Cortex of kidney (tissue), 1 donor: ENCODE measurements at places on chromosomes 7 and 10.

- DNase-seq, result no peak
Observed at GRCh38 chr10:45239642-45240041, 75.8 kb downstream of the OR13A1 start.

GRCh38 chr10:125296598-125296997 lies 136.2 kb upstream of the CTBP2 start:
- DNase-seq, result no peak

DNA sequence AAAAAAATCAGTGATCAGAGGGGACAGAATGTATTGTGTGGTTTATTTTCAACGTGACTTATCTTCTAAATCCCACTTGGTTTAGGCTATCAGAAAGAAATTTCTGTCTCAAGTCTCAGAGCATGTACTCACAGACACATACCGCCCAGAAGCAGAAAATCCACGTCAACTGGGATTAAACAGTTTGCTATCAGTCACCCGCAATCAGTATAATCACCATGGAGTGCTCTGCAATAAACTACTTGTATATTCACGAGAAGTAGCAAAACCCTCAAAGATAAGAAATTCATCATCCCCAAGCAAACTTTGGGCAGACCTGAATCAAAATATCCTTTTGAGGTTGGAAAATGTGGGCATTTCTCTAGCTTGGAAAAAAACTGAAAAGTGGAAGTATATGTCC lies 259.1 kb downstream of the FGFR2 start:
- no peak for DNase-seq

- DNase-seq, result no peak
Observed at GRCh38 chr10:28177944-28178637, 124.8 kb downstream of the MPP7 start.

DNA sequence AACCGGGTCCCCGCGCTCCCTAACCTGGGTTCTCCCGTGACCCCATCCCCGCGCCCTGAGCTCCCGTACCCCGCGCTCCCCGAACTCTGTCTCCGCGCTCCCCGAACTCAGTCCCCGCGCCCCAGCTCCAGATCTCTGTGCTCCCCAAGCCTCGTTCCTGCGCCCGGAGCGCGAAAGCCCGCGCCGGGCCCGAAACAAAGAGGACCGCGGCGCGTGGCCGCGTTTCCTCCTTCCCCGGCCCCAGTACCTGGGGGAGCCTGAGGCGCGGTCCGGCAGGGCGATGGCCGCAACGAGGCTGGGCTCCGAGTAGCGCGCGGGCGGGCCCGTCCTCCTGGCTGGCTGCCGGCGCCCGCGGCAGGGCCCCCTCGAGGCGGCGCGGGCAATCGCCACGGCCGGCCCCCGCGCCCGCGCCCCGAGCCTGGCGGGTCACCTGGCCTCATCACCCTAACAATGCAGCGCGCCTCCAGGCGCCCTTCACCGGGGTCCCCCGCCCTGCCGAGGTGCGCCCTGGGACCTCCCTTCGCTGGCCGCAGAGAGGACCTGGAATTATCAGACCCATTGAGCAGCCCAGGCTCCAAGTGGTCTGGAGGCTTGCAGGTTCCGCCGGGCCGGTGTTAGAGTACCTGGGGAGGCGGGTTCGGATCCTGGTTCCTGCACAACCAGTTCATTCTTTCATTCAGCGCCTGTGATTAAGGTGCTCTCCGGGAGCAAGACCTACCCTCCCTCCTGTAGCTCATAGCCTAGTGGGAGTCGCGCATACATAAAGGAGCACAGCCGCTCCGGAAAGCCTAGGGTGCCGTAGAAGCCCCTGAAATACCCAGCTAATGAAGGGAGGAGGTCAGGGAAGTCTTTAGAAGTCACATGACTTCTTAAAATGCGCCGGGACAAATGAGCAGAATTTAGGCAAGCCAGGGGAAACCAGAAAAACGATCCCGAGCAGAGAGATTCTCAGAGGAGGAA lies at the start of gene TNS3:
TNS3 (minus strand) TSS at position 308 of the 960 bp plus-strand sequence. CDS start 142,475 bp downstream, outside the sequence.
- no peak for DNase-seq

DNA sequence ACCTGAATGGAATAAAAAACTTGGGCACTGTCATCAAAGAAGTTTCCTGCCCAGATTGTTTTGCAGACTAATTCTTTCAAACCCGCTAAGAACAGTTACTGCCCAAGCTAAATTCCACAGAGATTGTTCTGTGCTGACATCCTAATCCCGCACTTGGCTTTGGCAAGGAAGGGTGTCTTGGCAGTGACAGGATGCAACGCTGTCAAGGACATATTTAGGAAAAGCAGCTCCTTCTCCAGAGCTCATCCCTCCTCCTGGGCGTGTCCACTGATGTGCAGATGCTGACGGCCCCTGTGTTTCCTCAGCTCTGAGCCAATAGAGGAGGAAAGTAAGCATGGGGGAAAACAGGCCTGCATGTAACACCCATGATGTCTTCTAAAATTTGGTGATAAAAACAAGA lies 74.2 kb downstream of the EEPD1 start:
- no peak for DNase-seq

- DNase-seq, result no peak
Observed at GRCh38 chr7:127932496-127932895, 98.7 kb downstream of the LRRC4 start.

- DNase-seq, result no peak
Observed at GRCh38 chr7:46450425-46450824, 529.4 kb upstream of the IGFBP3 start.

DNA sequence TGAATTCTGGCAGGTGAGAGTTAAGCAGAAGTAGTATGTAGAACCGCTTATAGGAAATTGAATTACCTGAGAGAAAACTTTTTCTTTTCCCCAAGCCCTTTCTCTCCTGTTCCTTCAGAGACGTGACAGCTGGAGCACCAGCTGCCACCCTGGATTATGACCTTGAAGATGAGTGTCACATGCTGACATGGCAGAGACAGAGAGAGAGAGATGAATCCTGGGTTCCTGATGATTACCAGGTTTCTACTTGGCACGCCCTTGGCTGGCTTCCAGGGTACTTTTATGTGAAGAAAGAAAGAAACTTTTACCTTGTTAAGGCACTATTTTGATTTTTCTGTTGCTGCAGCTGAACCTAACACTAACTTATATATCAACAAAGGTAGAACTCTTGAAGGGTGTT lies 99.9 kb downstream of the GPR26 start:
- DNase-seq, result no peak

DNA sequence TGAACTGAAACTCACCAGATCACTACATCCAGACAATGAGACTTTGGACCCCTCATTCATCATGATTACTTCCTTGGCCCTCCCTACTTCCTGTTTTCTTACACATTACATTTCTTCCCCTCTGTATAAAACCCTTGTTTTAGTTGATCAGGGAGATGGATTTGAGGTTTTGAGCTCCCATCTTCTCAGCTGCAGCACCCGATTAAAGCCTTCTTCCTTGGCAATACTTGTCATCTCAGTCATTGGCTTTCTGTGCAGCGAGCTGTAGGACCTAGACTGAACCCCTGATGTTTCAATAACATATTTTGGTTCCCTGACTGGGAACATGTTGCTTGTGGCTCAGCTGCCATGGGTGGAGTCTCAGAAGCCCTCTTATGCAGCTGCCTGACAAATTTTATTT lies 33.1 kb downstream of the NOLC1 start:
- DNase-seq, result no peak

DNA sequence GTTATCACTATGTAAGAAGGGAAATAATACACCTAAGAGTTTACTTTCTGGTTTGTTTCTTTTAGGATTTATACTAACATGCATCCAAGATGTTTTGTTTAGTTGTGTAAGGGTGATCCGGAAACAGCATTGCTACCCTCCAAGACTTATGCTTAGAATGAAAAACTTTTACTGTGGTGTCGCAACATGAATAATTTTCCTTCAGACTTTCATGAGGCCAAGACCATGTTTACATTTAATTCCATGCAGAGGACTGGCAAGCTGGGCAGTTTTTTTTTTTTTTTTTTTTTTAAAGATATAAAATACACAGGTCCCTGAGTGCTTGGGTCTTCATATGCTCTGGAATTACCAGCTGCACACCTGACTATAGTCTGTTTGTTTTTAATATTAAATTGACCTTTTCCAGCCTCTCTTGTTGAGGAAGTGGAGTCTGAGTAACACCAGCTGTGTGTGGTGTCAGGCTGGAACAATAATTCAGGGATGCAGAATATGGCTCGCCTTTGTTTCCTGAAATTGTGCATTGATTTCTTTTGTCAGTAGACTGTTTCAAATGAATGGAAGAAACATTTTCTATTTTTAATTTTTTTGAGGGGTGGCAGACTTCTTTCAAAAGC lies 81.7 kb downstream of the ST7 start:
- no peak for DNase-seq

DNA sequence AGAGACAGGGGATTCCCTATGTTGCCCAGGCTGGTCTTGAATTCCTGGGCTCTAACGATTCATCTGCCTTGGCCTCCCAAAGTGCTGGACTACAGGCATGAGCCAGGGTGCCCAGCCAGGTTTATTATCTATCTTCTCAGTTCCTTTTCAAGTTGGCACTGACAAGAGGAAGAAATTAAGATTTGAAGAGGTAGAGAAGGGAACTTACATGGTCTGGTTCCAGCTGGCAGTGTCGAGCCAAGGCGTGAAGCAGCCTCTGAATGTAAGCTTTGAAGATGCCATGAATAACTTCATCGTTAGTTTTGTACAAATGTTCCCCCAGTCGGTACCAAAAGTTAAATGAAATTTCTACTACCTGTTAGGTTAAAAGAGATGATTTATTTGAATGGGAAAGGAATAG lies 57.7 kb downstream of the TNPO3 start:
- no peak for DNase-seq

- no peak for DNase-seq
Observed at GRCh38 chr7:129612112-129613015, 844 bp downstream of the NRF1 start.

GRCh38 chr7:79988653-79989052 lies 146.0 kb upstream of the GNAI1 start:
- DNase-seq, result no peak

DNA sequence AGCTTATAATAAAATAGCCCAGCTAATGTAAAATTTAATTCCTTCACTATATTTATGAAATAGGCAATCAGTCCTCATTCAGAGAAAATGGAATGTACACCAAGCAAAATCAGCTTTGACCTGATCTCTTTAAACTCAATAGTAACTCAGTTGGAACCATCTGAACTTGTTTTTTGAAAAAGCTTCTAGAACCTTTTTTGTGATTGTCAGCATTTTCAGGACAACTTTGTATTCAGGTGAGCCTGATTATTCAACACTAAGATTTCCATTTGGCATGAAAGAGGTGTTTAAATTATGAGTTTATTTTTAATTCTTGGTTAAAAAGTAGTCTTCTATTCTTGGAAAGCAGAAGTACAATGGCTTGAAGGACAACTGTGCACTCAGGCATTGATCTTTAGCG lies 89.5 kb downstream of the FRMD4A start:
- DNase-seq, result no peak

- DNase-seq, result no peak
Observed at GRCh38 chr7:156759143-156759542, 118.6 kb downstream of the RNF32 start.

GRCh38 chr7:111229916-111230315 lies 139.0 kb downstream of the LRRN3 start:
- DNase-seq, result no peak

DNA sequence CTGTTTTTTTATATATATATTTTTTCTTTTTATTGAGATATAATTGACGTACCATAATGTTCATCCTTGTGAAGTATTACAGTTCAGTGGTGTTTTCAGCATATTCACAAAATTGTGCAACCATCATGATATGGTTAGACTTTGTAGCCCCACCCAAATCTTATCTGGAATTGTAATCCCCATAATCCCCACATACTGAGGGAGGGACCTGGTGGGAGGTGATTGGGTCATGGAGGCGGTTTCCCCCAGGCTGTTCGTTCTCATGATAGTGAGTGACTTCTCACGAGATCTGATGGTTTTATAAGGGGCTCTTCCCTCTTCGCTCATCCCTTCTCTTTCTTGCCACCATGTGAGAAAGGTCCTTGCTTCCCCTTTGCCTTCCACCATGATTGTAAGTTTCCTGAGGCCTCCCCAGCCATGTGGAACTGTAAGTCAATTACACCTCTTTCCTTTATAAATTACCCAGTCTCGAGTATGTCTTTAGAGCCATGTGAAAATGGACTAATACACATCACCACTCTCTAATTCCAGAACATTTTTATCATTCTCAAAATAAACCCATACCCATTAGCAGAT lies 73.9 kb upstream of the SMNDC1 start:
- no peak for DNase-seq

DNA sequence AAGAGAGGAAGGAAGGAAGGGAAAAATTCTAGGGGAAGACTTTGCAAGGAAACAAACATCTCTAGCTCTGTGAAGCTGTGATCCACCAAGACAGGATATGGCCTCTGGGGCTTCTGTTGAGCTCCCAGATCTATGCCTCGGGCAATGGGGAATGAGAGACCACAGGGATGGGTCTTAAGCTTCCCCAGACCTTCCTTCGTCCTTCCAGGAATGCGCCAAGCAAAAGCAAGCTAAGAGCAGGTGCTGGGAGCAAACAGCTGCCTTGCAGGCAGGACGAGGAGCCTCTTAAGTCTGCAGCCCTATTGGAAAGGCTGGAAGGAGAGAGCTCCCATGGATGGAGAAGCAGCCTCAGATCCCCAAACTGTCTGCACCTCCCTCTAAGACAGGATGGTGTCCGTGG lies 21.9 kb upstream of the ELN start:
- no peak for DNase-seq
